ENCODE measurements at places on chromosomes 2 and 18.
A peak's percentile ranks its signal among the peaks of the same experiment; 100 is the strongest.

- no peak for DNase-seq
Measured at GRCh38 chr18:58429442-58429841, 199.4 kb downstream of the ALPK2 start.

DNA sequence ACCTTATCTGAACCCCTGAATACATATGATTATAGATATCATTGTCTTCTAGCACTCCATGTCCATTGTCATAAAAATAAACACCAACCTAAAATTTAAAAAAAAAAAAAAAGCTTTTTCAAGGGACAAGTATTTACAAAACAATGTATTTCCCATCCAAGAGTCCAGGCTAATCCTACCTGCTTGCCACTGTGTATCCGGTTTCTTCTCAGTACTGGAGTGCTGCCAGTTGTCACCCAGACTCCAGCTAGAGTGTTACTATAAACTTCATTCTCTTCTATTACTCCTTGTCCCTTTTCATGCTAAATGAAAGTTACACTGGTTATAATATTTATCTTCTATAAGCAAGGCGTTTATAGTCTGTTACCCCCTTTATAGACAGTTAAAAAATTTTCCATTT is 35.8 kb downstream of the MSH6 start:
- no peak for DNase-seq

GRCh38 chr2:104945866-104946265 is 92.0 kb downstream of the POU3F3 start:
- DNase-seq: no peak

- DNase-seq: peak; percentile 43
Measured at GRCh38 chr2:15023221-15023620, 390.7 kb downstream of the LRATD1 start.

- no peak for DNase-seq
Measured at GRCh38 chr2:141364821-141365220, 766.0 kb downstream of the LRP1B start.

GRCh38 chr2:64203858-64204632 is 59.8 kb upstream of the PELI1 start:
- DNase-seq: peak; percentile 31

DNA sequence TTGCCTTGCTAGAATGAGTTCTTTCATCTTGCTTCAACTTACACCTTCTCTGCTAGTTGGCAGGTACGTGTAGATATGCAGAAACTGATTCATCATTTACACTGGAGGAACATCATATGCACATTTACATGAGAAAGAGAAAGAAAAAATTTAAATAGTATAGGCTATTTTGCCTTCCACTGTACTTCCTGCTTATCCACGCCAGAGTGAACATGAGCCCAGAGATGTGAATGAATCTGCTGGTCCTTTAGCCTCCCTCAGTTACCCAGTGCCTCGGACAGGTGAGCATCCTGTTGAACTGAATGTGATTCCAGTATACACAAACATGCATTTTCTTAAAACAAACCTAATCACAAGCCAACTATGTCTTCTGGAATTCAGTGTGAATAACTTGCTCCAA is 83.6 kb downstream of the SESTD1 start:
- no peak for DNase-seq

GRCh38 chr18:52971097-52971496 is 631.1 kb downstream of the DCC start:
- no peak for DNase-seq

DNA sequence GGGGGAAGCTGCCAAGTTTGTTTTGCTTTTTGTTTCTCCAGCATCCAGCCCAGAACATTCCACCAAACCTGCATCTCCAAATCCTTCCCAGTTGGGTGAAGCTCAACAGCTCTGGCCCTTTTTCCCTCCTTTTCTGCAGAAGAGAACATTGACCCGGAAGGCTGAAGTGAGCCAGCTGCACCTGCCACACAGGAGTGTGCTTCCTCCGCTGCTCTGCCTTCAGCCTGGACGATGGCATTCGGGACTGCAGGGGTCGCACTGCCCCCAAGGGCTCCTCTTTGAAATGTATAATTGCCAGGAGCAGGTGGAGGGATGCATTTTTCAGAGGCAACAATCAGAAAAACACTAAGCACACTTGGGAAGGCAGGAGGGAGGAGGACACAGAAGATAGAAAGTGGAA is 41.8 kb downstream of the ST8SIA5 start:
- no peak for DNase-seq

- DNase-seq: no peak
Measured at GRCh38 chr2:118430510-118431164, 342.4 kb downstream of the INSIG2 start.

DNA sequence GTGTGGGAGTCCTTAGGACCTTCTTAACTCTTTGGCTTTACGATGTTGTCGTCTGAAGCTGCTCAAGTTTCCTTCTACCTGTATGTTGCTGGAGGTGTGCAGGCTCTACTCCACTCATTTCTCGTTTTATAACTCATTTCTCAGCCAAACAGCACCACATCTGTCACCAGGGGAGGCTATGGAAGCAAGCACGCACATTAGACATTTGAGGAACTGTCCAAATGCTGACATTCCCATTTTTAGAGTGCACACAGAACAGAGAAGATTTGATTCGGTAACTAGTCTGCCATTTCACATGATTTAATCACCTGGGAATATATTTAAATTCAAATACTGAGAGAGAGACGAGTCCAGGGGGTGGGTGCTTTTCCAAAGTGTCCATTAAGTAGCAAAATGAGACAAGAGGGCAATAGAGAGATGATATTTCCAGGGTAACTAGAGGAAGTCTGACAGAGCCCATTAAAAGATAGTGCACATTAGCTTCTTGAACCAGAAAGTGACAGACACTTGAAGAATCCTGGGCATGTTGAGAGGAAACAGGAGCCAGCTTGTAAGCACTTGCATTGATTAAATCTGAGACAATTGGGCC is 793.3 kb downstream of the TDRD15 start:
- DNase-seq: peak; percentile 0

GRCh38 chr18:45370255-45371010 is 244.8 kb upstream of the SLC14A2 start:
- no peak for DNase-seq

GRCh38 chr2:159890551-159891266 is 92.7 kb upstream of the CD302 start:
- DNase-seq: no peak

- DNase-seq: peak; percentile 22
Measured at GRCh38 chr18:67301592-67301991, 214.9 kb downstream of the DSEL start.

- DNase-seq: peak; percentile 75
Measured at GRCh38 chr18:30486856-30487255, 555.7 kb downstream of the DSC3 start.

DNA sequence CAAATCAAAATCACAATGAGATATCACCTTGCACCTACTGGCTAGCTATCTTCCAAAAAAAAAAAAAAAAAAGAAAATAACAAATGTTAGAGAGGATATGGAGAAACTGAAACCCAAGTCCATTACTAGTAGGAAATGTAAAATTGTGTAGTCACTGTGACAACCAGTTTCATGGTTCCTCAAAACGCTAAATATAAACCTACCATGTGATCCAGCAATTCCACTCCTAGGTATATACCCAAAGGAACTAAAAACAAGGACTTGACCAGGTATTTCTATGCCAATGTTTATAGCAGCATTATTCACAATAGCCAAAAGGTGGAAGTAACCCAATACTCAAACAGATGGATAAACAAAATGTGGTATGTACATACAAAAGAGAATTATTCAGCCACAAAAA is 11.7 kb upstream of the SCRN3 start:
- DNase-seq: no peak

GRCh38 chr2:147430408-147430807 is 414.4 kb upstream of the ACVR2A start:
- no peak for DNase-seq

GRCh38 chr2:205967391-205968075 is 118.4 kb downstream of the INO80D start:
- peak; percentile 35 for DNase-seq

GRCh38 chr18:74745633-74746403 is 148.1 kb downstream of the ZNF407 start:
- DNase-seq: peak; percentile 91

DNA sequence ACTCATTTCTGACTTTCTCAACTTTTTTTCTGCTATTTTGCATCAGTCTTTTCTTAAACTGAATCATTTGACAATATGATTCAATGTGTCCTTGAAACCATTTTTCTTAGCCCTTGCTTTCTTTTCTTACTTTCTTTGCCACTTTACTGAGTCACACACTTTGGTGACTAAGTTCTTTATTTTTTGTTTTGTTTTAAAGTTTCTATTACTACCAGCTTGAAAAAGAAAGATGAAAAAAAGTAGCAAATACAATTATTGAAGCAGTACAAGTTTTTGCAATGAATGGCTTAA is 116.5 kb downstream of the DOCK10 start:
- DNase-seq: peak; percentile 55

GRCh38 chr2:48749291-48750127 is 6.0 kb downstream of the LHCGR start:
- peak; percentile 22 for DNase-seq

DNA sequence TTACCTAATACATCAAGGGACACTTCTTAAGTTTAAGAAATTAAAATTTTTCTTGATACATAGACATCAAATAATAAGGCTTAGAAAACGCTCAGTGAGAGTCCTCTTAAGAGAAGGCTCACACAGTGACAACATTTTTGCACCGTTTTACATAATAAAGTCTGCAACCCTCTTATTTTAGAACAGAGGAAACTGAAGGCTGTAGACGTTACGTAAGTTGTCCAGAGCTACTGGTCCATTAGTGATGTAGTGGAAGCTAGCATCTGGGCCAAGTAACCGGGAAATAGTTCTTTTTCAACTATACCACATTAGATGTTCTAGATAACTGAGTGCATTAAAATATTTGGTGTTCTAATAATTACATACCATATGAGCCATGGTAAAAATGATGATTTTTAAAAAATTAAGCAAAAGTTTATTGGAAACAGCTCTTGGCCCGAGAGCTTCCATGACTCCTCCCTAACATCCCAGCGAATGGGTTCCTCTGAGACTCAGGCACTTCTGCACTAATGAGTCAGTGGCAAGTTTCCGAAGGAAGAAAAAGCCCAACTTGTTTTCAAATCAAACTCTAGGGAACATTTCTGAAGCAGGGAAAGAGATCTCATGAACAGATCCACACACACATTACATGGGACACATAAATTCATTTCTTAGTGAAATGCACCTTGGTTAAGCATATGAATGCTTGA is 232.6 kb upstream of the PXDN start:
- no peak for DNase-seq

- DNase-seq: no peak
Measured at GRCh38 chr2:167501618-167502017, 613.3 kb downstream of the XIRP2 start.

- DNase-seq: no peak
Measured at GRCh38 chr2:52145005-52145404, 1113.1 kb upstream of the NRXN1 start.

- DNase-seq: no peak
Measured at GRCh38 chr2:89851583-89851905, 1160.1 kb downstream of the RPIA start.

- no peak for DNase-seq
Measured at GRCh38 chr2:69931832-69932595, 17.1 kb downstream of the MXD1 start.

- DNase-seq: no peak
Measured at GRCh38 chr2:154452471-154452870, 246.0 kb upstream of the KCNJ3 start.
